ENCODE measurements at places on chromosomes 2 and 18.

DNA sequence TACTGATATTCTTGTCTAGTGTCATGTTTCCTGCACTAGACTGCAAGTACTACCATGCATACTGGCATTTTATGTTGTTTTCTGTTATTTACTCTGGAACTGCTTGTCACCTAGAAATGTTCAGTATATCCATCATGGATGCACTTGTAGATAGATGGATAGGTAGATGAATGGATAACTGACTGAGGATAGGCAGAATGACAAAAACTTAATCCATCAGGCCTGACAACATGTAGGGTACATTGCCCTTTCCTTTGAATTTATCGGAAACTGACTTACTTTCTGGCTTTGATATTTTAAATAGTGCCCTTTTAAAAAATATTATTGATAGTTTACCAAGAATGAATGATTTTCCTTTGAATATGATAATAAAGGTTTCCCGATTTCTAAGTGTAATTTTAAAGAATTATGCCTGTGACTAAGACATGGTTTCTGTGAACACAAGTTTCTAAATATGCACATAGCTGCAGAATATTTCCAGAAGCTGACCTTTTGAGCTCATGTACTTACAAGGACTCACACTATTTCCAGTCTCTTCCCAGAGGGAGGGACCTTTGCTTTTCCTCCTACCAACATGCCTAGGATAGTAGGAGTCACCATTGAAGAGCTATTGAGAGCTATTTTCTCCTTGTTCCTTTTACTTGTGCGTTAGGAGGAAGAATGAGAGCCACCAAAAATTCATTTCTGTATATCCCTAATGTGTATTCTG, 81.3 kb downstream of the ANKRD12 start:
- no peak for DNase-seq

DNA sequence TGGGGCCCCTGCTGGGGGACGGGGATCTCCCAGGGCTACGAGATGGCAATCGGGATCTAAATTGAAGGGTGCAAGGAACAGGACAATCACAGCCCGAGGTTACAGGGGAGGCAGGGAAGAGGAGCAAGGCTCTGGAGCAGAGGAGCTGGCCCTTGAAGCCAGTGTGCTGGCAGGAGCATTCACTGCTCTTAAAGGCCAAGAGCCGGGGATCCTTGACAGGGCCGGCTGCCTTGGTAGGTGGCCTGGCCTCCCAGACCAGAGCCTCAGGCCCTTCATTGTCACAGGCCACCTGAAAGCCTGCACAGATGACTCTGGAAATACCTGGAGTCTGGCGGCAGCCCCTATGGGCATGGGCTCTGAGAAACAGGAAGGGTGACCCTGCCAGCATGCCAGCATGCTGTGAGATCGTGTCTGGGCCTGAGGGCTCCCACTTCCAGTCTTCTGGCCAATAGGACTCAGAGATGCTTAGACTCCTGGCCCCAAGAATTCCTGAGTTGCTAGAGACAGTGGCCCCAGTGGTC, 38.7 kb downstream of the PDIA6 start:
- no peak for DNase-seq

DNA sequence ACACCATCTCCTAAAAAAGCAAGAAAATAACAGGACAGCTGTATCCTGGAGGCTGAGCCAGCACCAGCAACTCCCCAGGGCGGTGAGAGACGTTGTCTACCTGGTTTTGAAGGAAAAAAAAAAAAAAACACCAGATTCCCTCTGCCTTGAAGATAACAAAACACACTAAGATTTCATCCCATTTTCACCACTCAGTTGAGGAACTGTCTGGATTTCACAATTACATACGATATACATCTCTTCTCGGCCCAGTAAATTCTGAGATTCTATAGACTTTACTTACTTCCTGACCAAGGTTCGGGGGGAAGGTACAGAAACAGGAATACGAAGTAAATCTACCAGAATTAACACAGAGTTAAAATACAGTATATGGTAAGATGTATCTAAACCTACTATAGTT, 8.5 kb downstream of the ZNF516 start:
- no peak for DNase-seq

DNA sequence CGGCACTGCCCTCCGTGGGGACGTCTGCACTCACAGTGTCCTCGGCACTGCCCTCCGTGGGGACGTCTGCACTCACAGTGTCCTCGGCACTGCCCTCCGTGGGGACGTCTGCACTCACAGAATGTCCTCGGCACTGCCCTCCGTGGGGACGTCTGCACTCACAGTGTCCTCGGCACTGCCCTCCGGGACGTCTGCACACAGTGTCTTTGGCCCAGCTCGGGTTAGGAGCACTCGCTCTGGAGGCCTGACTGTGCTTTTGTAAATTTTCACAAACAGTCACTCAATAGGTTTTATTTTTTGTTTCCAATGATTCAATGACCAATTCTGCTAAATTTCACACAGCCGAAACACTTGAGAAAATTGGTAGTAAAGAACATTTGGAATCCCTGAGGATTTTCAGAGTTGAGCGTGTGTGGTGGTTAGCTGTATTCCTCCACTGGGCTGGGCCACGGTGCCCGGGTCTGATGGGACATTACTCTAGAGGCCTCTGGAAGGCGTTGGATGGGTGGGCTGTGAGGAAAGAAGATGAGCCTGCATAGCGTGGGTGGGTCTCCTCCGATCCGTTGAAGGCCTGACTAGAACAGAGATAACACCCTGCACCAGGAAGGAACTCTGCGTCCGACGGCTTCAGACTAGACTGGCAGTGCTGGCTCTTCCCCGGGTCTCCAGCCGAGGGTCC, 134.8 kb downstream of the RTP5 start:
- DNase-seq: no peak

GRCh38 chr2:132732694-132733093, 62.7 kb upstream of the LYPD1 start:
- DNase-seq: no peak

- peak; percentile 37 for DNase-seq
These were observed 80.8 kb downstream of the APOB start for GRCh38 chr2:20962939-20963557.

- no peak for DNase-seq
These were observed 76.2 kb upstream of the NPAS2 start for GRCh38 chr2:100743741-100744140.

- DNase-seq: no peak
These were observed 35.5 kb upstream of the SLC35F5 start for GRCh38 chr2:113791697-113792590.

- DNase-seq: no peak
These were observed 31.1 kb upstream of the PAX8 start for GRCh38 chr2:113309655-113310387.

DNA sequence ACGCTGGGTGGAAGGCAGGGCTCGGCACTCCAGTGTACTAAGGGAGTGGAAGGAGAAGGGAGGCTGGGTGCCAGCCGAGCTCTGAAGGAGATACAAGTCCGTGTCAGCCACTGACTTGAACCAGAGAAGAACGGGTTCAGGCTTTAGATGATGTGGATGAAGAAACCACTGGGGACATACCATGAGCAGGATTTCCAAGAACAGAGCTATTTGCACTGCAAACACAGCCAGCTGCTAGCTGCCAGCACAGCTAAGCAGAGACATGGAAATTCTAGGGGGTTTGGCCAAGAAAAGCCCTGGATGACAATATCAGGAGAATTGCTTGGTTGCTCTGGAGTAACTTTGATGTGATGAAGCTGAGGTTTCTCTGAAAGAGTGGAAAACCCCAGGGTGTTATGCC, 5.2 kb downstream of the CD207 start:
- DNase-seq: no peak

DNA sequence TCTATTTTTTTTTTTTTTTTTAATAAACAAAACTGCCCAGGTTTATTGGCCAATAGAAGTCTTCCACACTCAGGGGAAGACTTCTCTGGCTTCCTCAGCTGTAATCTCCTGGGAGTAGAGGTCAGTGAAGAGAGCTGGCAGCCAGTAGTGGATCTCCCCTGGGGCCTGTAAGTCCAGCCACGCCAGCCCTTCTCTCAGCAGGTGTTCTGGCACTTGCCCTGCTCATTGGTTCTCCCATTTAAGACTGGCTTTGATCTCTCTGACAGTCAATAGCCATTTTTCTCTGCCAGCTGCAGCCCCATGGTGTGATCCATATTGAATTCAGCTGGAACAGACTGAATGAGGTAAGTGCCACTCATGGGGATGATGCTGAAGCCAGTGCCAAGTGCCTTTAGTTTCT, 170.6 kb upstream of the SPHKAP start:
- DNase-seq: no peak

DNA sequence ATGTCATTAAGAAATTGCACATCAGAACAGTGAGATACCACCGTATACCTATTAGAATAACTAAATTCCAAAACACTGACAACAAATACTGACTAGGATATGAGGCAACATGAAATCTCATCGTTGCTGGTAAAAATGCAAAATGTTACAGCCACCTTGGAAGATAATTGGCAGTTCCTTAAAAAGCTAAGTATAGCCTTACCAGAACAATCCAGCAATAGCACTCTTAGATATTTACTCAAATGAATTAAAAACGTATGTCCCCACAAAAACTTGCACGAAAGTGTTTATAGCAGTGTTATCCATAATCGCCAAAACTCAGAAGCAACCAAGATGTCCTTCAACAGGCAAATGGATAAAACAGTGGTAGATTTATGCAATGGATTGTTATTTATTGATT, 241.7 kb downstream of the EPHA4 start:
- DNase-seq: no peak

GRCh38 chr2:236754271-236754944, 184.8 kb downstream of the ACKR3 start:
- no peak for DNase-seq

All from NCI-H526 treated with DMSO at 0.1 percent for 48 hours (cell line).